ENCODE measurements at places on chromosomes 12 and 14. TPM values are rescaled to one million over a fixed set of nuclear protein-coding genes. Genes with fewer than 3 reads are reported as not detected.
A peak's percentile ranks its signal among the peaks of the same experiment; 100 is the strongest.

DNA sequence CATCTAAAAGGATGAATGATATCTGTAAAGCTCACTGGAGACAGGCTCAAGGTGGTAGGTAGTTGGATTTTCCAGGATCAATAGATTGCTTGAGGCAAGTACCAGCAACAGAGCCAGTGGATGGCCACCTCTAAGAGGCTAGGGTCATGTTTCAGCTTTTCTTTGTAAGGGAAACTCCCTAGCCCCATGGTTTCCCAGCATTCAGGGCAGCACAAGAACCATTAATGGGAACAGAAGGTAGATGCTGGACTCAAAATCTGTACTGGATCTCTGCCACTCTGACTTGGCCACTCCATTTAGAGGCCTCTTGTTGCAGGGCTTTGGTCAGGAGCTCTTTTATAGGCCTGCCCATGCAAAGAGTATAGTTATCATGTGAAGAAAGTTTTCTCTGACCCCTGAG is 76.1 kb upstream of the DYRK2 start:
- DNase-seq = no peak

GRCh38 chr14:104927901-104928300 is 3.2 kb downstream of the PLD4 start:
- DNase-seq = no peak

- DNase-seq = no peak
Observed at GRCh38 chr12:18382236-18382885, 121.0 kb downstream of the PIK3C2G start.

DNA sequence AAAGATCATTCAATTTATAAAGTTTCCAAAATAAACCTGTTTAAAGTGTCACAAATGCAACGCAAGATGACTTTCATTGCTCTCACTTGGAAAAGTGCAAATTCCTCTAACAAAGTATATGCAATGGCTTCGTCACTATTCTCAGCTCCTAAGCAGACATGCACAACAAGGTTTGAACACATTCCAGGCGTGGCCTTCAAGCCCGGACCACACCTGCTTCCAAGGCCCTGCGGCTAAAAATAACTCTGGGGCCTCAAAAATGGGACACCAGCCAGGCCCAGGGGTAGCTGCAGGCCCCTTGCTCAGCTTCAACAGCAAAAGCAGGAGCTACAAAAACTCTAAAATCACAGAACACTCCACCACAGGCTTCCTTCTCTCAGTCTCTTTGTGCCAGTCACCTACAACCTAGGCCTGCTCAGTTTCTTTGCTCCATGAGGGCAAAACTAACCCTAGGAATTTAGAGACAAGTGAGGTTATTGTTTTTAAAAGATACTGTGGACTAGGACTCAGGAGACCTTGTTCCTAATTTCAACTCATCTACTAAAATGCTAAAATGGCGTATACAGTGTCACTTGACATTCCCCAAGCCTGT is 29.3 kb downstream of the DUSP16 start:
- no peak for DNase-seq

GRCh38 chr12:53960187-53961024 is 5.7 kb downstream of the HOXC12 start:
- DNase-seq = no peak

DNA sequence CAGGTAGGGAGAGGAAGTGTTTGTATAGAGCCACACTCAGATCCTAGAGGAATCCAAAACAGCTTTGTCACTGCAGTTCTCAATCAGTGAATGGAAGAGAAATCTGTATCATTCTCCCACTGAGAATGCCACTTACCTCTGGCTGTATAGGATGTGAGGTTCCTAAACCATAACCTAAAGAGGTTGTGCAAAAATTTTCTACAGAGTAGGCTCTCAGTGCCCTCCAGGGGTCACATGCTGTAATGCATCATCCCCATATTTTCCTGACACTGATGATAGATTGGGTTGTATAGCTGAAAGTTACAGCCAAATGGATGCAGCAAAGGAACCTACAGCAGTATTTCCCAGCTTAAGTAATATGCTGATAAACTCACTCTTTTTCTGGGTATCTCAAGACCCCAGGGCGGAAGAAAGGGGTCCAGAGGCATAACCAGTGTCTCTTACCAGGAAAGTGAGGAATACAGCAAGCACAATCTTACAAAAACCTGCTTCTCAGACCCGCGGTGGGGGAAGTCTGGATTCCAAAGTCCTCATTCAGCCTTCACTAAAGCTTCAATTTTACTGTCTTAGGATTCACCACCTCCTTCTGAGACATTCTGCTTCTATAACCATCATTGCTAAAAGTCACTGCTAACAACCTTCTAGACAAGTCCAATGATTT is 3.8 kb downstream of the BCDIN3D start:
- DNase-seq = no peak

- no peak for DNase-seq
Observed at GRCh38 chr14:24721775-24722174, 87.8 kb upstream of the GZMB start.

DNA sequence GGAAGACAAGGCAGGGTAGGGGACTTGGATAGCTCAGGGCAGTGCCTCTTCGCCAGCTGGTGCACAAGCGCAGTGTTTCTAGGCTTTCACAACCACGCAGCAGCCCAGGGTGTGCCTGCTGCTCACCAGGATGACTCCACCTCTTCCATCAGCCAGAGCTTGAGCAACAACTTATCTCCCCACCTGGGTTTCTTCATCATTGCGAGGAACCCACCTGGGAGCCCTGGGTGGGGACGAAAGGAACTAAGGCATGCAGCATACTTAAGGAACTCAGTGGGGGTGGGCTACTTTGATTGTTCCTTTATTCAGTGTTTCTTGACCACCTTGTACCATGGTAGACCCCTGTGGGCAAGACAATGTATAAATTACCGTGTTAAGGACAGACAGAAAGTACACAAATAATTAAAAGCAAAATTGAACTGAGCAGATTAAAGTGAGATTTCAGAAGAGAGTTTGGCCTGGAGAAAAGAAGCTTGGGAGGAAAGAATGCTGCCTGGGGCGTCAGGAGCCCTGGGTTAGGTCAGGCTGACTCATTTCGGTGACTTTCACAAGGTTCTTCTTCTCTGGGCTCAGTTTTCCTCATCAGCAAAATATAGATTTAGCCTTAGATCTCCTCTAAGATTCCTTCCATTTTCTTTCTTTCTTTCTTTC is 22.9 kb downstream of the KRT18 start:
- DNase-seq = no peak

Gene CCDC177
- 0.22 TPM for total RNA-seq

DNA sequence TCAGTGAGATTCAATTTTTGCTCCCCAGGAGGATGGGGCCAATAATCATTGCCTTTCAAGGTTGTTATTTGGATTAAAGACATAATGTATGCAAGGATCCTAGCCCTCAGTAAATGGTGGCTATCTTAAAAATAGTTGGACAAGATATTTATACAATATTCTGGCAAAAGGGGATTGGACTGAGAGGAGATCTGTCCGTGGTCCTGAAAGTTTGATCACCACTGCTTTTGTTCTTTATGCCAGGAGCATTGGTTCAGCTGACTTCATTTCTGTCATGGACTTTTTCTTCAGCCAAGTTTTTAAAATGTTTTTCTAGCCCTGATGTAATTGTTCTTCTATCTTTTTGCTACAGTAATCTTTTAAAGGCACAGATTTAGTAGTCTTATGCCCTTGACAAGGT is 70.2 kb upstream of the TCL1A start:
- peak; percentile 39 for DNase-seq

Gene LIN7A
- 8.2 TPM for total RNA-seq

Gene C3AR1
- total RNA-seq = not detected

- DNase-seq = no peak
Observed at GRCh38 chr12:67632005-67632404, 16.5 kb upstream of the DYRK2 start.

- DNase-seq = no peak
Observed at GRCh38 chr12:82027612-82028011, 268.5 kb upstream of the PPFIA2 start.

Data from progenitor cell of endocrine pancreas (in vitro differentiated cells).